Caki2 (cell line): ENCODE measurements at places on chromosomes 3 and 15.

- no peak for DNase-seq
These were observed 24.4 kb upstream of the ATP2B2 start for GRCh38 chr3:10529809-10530208.

DNA sequence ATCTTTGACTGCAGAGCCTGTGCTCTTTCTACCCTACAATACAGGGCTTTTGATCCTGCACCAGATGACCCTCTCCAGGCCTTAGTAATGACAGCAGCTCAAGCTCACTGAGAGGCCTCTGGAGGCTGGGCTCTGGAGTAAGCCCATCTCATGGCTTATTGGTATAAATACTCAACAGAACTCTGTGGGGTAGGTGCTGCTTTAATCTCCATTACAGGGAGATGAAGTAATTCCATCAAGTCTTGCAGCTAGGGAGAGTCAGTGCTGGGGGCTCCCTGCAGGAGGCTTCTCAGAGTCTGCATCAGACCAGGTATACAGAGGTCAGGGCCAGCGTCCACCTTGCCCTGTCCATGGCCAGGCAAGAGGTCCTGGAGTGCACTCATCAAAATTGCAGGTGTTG, 89.2 kb upstream of the SLC6A11 start:
- no peak for DNase-seq

DNA sequence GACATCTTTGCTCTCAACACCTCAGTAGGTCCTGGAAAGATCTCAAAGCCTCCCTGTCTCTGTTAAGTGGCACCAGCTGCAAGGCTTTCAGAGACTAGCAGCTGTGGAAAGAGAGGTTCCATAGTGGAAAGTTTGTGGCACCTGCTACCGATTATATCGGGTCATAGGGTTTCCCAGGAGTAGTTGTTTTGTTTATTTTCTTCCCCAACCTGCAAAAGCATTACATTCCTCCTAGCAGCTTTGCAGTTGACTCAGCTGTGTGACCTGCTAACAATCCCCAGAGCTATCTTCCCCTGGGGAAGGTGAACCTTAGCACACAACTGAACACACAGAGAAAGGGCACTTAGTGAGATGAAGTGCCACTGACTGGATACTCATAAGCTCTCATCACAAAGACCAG, 598.9 kb upstream of the GRM7 start:
- DNase-seq: no peak

GRCh38 chr15:50055750-50056157, 63.3 kb downstream of the ATP8B4 start:
- no peak for DNase-seq

- DNase-seq: no peak
These were observed 183.7 kb downstream of the NTRK3 start for GRCh38 chr15:88072598-88073390.

DNA sequence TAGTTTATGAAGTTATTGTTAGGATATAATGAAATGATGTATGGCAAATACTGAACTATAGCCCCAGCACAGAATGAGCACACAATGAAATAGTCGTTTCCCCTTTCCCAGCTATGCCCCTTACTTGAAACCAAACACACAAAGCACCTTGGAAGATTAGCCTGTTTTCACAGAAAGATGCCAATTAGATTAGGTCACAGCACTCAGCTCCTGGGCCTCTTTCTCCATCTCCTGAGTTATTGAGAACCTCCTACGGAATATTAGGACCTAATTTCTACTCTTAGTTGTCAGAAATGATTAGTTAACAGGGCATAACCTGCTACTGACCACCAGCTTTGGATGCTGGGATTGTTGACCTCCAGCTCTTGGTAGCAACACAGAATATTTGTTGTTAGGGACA, 269.4 kb upstream of the ROPN1 start:
- no peak for DNase-seq

- no peak for DNase-seq
These were observed 49.2 kb downstream of the PIERCE2 start for GRCh38 chr15:55457401-55458022.

DNA sequence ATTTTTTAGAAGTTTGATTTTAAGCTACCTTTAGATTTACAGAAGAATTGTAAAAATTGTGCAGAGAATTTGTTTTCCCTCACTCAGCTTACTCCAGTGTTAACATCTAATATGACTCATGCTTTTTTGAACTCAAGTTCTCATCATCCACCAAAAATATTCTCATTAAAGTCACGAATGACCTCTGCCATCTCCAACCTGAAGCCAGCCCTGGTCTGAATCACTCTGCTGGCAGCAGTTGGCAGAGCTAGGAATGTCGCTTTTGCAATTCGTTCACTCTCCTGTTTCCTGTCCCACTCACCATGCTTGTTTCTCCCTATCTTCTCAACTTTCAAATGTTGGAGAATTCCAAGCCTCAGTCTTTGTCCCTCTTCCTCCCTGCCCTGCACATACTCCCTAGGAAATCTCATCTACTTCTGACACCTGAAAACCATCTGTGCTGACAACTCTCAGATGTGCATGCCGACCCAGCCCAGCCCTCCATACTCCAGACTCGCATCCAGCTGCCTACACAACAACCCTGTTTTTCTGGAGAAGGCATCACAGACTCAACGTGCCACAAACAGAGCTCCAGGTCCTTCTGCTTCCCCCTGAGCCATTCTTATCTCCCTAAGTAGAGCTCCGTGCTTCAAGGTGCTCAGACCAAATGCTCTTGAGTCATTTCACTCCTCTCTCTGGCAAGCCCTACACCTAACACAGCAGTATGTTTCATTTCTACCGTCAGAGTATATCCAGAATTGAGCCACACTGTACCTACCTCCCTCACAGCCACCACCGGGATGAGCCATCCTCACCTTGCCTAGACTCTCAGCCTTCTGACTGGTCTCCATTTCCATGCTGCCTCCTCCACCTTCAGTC, 24.9 kb downstream of the PRR23E start:
- DNase-seq: no peak

GRCh38 chr3:101253396-101253795, 67.0 kb downstream of the IMPG2 start:
- no peak for DNase-seq

GRCh38 chr3:116835658-116836057, 126.1 kb downstream of the TUSC7 start:
- no peak for DNase-seq

DNA sequence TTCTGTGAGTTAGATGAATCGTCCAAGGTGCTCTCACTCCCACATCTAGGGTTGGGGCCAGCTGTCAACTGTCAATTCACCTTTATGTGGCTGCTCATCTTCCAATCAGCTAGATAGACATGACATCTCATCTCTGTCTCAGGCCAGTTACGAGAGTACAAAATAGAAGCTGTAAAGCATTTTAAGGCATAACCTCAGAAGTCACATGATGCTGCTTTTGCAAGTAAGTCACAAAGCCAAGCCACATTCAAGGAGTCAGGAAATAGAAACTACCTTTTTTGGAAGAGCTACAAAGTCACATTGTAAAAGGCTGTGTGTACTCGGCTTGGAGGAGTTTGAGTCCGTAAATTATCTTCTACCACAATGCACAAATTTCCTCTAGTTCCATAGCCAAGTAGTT, 5.1 kb upstream of the CCR1 start:
- DNase-seq: no peak

DNA sequence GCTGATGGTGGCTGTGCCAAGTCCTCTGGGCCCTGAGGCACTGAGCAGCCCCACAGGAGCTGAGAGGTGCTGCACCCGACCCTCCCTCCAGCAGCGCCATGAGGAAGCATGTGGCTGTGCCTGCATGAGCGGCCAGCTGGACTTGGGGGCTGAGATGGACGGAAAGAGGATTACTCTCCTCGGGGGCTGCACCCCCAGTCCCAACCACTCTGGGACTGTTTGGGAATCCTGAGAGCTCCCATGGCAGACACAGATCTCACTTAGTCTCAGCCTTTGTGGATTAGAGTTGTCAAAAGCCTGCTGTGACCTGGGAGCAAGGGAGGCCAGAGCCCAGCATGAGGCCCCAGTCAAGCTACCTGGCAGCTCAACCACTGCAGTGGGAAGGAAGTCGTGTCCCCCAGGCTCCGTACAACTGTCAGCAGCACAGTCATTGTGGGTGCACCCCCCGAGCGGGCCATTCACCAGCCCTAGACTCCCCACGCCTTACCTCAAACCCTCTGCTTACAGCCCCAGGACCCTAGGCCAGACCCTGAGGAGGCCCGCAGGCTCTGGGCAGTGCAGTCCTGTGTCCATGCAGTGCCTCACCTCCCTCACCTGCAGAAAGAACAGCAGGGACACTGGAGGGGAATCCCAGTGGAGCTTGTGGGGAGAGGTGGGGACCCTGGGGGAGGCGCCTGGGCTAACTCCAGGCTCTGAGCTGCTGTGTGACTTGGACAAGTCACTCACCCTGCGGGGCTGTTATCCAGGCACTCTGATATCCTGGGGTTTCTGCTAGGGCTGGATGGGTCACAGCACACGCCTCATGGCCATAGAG, 17.1 kb downstream of the PRR23E start:
- no peak for DNase-seq

GRCh38 chr3:182618981-182619591, 174.2 kb upstream of the ATP11B start:
- DNase-seq: no peak

DNA sequence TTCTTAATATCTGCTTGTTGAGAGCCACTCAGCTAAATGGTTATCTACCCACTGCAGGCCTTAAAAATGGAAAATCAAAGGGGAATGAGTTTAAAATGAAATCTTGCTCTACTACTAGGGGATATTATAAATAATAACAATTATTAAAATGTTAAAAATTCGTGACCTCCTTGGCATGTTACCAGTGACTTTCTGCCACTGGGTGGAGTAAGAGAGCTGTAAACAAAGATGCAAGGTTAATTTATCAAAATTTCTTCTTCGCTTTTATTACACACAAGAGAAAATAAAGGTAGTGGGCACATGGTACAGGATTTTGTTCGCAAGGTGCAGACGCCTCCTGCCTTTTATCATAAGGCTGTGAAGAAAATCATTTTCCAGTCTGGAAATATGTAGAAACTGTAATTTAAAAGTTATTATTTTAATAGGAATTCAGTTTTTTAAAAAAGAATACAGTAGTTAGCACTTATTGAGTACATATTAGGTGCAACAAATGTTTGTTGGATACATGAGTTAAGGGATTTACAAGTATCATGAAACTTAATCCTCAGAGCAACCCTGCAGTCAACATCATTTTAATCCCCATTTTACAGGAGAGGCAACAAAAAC, 272.6 kb downstream of the SUCLG2 start:
- DNase-seq: no peak
